ENCODE measurements at places on chromosomes 5 and 9.

DNA sequence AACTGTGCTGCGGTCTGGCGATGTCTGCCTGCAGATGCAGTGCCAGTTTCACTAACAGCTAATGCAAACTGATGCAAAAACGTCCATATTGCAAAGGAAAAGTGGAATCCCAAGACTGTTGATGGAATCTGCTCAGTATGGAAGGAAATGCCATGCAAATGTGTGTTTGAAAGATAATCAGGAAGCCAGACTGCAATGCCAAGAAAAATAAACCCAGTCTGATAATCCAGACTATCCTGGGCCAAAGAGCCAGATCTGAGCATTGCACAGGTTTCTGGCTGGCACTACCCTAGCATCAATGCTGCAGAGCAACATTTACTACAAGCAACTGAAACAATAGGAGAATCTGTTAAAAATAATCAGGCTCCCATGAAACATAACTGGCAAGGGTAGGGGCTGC is 130.3 kb downstream of the FSTL4 start:
- DNase-seq: no peak

DNA sequence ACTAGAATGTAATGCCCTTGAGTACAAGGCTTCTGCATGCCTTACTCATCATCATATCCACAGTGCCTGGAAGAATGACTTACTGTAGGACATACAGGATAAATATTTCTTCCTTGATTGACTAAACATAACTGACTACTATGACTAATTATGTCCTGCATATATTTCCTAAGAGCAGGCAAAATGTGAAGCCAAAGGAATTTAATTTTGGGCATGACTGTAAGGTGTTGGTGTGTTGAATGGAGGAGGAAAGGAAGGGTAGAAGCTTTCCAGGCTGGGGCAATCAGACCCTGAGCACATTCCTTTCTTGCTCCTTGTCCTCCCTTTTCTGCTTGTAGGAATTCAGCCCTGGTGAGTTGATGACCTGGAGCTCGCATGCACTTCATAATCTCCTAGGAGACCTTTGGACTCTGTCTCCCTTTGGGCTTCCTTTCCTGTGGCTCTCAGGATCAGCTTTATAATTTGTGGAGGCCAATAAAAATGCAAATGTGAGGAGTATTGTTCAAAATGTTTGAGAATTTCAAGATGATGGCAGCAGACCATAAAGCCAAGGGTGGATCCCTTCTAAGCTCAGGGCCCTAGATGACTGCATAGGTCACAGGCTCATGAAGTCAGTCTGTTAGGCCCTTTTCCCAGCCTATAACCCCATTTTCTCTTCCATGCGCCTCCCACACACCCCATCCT is 174.0 kb downstream of the HMHB1 start:
- no peak for DNase-seq

DNA sequence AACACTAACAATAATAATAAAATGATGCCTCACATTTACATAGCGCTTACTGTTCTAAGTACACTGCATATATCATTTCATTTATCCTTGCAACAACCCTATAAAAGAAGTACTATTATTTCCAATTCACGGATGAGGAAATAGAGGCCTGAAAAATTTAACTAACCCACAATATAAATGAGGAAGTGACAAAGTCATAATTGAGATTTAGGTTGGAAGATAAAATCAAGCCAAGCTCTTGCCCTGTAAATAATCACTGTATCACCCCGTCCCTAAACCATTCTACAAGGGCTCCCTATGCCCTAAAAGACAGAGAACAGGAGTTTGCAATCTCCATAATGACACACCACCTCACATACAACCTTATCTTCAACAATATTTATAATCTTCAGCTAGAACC is 49.6 kb downstream of the STRBP start:
- no peak for DNase-seq

DNA sequence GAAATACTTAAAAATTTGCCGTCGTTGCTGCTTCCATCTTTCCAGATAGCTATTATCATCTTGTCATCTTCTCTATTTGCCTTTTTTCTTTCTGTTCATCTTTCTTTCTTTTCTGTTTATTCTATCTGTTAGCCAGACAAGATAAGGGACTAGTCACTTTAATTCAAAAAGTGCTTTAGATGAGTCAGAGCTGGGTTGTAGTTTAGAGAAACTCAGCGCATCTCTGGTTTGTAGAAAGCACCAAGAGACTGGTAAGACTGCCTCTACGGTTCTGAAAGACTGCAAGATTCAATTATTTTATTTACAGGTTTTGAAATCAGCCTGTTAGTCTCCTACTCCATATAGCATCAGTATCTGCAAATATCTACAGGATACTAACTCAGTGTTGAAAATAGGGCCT is 562.8 kb upstream of the RIOK2 start:
- DNase-seq: no peak

DNA sequence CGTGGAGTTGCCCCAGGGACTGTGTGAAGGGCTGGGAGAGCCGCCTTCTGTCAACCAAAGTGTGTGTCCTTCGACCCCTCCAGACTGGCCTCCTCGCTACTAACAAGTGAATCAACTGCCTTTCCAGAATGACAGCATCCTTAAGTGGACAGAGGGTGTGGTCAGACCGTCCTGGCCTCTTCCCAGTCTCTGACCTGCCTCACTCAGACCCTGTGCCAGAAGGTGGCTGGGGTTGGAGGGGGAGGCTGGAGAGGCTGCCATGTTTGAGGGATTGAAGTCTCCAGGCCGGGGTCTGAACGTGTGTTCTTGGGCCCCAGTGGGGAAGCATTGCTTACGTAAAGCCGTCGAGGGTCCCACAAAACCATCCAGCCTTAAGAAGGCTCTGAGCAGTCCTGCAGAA is 389.3 kb upstream of the IRX4 start:
- no peak for DNase-seq

DNA sequence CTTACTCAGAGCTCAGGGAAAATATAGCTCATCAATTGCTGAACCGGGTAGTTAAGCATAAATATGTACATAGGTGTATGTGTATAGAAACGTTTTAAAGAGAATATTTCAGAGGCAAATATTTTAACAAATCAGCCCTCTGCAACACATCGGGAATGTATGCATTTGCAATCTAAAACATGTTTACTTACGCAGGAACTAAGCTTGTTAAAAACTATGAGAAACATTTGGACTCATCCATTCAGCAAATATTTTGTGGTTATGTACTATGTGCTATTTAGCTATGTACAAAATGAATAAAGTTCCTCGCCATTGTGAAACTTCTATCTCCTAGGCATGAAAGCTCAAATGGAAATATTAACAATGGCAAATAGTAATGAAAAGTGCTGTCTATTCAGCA is 469.9 kb downstream of the ARHGEF28 start:
- no peak for DNase-seq

DNA sequence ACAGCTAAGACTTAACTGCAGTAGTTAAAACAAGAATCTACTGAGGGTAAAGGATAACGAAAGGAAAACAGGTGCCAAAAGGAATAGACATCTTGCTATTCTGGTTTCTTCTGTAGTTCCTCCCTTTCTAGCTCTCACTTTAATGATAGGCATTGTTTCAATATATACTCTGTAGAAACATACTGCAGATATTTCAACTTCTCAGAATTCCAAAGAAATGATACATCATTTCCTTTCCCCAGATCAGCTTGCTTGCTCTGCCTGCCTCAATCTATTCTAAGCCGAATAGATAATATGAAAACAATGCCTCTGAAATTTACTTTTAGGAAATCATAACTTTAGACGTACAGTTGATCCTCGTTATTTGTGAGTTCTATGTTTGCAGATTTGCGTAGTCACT is 46.3 kb downstream of the ACO1 start:
- DNase-seq: no peak

DNA sequence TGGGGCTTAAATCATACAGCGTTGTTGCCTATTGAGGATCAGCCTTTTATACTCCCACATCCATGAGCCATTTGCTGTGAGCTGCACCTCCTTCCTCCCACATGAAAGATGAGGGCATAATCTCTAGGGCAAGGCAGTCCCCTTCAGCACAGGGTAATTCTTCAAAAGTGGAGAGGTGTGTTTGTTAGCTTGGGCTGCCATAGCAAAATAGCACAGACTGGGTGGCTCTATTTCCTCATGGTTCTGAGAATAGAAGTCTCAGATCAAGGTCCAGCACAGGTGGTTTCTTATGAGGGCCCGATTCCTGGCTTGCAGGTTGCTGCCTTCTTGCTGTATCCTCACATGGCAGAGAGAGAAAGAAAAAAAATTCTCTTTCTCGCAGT is 121.8 kb upstream of the SLC12A2 start:
- DNase-seq: no peak

- no peak for DNase-seq
These were observed 29.2 kb downstream of the NR2F1 start for GRCh38 chr5:93611976-93612854.

DNA sequence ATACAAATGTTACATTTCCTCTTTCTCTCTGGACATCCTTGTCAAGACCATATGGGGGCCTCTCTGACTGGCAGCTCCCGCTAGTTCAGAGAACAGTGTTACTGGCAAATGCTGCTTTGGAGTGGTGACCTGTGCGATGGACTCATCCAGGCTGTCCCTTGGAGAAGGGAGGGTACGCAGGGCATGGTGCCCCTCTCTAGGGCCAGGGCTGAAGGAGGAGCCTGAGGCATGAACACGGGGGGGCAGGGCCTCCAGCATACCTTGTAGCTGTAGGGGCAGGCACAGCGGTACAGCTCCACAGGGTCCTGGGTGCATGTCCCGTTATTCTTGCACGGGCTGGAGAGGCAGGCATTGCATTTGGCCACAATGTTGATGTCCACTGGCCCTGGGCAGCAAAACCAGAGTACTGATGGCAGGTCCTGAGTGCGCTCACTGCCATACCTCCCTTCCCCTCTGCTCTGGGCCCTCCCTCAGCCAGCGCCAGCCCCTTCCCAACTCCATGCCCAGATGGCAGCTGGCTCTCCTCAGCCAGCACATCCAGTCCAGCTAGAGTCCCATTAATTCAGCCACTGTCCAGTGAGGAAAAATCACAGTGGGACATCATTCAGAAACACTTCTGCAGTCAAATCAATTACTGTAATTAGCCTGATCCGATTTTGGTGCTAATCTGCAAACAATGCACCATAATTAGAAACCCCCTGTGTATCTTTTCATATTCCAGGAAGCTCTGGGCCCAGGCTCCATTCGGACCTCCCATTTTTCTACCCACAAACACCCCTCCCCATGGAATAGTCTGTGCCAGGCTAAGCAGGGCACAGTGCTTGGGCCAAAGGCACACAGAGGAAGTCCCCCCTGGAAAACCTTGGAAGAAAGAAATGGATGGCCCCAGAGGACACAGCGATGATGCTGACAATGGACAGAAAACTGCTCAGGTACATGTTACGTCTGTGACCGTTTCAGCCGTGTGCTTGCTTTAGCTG is 128.8 kb upstream of the PANK3 start:
- DNase-seq: no peak

All from CD4-positive, alpha-beta T cell treated with Interleukin-15 for 4 hours (primary cell).